GM04504 (cell line): ENCODE measurements at places on chromosomes 12 and 14.

GRCh38 chr14:64562436-64562835 lies 12.7 kb downstream of the PPP1R36 start:
- DNase-seq: no peak

DNA sequence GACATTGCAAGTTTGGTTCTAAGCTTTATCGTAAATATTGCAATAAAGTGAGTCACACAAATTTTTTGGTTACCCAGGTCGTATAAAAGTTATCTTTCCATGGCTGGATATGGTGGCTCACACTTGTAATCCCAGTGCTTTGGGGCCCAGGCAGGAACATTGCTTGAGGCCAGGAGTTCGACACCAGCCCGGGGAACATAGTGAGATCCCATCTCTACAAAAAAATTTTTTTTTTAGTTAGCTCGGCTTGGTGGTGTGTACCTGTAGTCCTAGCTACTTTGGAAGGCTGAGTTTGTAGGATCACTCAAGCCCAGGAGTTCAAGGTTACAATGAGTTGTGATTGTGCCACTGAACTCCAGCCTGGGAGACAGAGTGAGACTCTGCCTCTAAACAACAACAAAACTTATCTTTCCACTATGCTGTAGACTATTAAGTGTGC lies 24.4 kb downstream of the PRORP start:
- no peak for DNase-seq

- no peak for DNase-seq
These were observed 80.7 kb upstream of the METAP2 start for GRCh38 chr12:95393191-95393790.

DNA sequence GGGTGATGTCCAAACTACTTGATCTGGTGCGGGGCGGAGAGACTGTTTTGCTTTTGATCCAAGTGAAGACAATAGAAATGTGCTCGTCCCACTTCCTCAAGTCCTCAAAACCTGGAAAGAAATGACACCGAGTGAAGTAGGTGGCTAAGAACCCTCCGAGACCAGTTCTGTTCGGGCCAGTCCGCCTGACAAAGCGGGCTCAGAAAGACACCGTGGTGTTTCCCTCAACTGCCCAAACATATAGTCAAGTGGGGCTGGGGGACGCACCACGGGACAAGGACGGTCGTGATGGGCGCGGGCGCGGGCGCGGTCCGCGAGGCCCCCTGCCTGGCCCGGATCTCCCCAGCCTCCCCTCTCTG lies 1.6 kb downstream of the PHLDA1 start:
- no peak for DNase-seq
